ENCODE measurements at places on chromosomes 12 and 14.

DNA sequence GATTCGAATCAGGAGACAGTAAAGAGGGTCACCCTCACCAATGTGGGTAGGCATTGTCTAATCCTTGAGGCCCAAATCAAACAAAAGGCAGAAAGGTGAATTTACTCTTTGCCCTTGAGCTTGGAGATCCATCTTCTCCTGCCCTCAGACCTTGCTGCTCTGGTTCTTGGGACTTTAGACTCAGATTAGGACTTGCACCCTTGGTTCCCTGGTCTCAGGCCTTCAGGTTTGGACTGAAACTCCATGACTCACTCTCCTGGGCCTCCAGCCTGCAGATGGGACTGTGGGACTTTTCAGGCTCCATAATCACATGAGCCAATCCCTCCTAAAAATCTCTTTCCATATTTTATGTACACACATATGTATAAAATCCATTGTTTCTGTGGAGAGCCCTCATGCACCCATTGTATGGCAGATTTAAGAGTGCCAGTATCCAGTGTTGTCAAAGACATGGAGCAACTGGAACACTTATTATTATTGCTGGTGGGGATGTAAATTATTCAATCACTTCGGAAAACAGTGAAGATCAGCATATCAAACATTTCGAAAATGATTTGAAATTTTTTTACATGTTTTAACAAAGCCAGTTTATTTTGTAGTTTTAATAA lies 48.7 kb downstream of the EID3 start:
- no peak for DNase-seq

- DNase-seq: no peak
Observed at GRCh38 chr12:6507102-6507998, 13.4 kb downstream of the NCAPD2 start.

- peak; percentile 28 for DNase-seq
Observed at GRCh38 chr12:50637870-50638481, 125.9 kb upstream of the ATF1 start.

DNA sequence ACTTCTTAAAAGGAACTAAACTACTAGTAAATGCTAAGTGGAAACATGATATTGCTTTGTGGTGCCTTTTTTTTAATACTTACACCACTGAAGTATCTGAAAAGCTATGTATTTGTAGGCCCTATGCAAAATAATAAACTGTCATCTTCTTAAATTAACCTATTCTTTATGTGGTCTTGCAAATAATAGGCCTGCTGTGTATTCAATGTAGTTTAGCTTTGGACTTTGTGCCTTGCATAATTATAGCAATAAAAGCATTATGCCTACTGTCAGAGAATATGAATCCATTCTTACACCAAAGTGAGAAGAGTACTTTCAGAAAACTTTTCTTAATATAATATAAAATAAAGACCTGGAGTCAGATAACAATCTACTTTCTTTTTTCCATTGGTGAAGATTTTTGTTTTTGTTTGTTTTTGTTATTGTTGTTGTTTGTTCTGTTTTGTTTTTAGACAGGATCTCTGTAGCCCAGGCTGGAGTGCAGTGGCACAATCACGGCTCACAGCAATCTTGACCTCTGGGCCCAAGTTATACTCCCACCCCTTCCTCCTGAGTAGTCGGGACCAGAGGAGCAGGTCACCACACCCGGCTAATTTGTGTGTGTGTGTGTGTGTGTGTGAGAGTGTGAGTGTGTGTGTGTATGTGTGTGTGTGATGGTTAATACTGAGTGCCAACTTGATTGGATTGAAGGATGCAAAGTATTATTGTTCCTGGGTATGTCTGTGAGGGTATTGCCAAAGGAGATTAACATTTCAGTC lies 213.8 kb downstream of the SLC6A15 start:
- peak; percentile 22 for DNase-seq

- no peak for DNase-seq
Observed at GRCh38 chr12:104243971-104244370, 28.4 kb downstream of the TXNRD1 start.

- peak; percentile 72 for DNase-seq
Observed at GRCh38 chr14:66070542-66071319, 415.4 kb upstream of the CCDC196 start.

- no peak for DNase-seq
Observed at GRCh38 chr12:128337431-128338170, 70.6 kb downstream of the TMEM132C start.

GRCh38 chr14:96265383-96266095 lies 9.5 kb downstream of the BDKRB1 start:
- DNase-seq: peak; percentile 52

DNA sequence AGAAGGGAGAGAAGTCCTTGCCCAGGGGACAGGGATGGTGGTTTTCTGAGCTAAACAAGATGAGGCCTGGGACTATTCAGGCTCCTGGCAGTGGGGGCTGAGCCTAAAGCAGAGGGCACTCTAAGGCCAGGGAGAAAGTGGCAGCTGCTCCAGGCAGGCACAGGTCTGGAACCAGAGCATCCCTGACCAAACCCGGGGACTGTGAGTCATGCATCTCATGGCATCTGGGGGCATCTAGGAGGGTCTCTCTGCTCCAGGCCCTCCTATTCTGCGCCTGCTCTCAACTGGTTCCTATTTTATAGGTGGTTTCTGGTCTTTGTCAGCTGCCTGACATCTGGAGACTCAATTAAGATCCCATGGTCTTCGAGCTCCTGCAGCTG lies 11.6 kb downstream of the KRT7 start:
- DNase-seq: no peak

DNA sequence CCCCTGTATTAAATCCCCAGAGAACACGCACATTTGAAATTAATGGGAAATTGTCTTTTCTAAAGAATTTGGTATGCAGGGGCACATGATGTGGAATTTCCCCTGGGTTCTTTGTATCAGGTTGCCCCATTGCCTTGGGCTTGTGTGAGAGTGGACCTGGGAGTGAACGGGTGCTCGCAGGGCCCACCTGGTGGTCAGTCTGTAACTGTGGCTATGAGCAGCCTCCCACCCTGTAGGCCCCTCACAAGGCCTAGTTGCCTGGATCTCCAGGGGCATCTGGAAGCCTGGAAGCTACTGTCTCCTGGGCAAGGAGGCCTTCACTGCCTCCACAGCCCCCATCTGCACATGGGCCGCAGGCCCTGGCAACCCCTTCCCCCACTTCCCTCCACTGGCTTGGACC lies 96.7 kb downstream of the SLC25A47 start:
- no peak for DNase-seq

DNA sequence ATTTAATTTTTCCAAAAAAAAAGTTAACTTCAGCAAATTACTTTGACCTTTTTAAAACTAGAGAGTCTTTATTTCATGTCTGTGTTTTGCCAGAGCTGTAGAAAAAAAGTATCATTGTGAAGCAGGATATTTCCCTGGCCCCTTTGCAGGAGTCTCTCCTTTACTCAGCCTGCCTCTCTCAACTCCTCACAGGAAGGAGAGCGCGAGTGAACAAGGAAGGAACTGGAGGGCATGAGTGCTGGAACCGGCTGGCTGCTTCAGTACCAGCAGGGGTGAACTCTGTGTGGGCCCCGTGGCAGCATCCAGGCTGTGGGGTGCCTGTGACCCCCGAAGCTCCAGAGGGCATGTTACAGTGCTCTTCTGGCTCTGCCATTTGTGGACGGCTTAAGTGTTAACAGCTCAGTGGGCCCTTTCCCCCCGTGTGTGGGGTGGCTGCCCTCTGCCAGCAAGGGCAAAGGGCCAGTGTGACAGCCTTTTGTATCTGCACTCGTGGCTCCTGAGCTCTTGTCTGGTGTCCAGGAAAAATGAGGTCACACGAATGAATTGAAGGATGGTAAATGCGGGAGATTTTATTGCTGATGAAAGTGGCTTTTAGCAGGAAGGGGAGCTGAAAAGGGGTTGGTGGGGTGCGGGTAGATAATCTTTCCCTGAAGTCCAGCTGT lies 76.6 kb upstream of the KCNH3 start:
- no peak for DNase-seq

GRCh38 chr14:74427651-74428050 lies 1.6 kb upstream of the SYNDIG1L start:
- no peak for DNase-seq

GRCh38 chr14:102786768-102787167 lies 9.5 kb downstream of the TRAF3 start:
- no peak for DNase-seq

GRCh38 chr12:89632778-89633177 lies 75.9 kb downstream of the ATP2B1 start:
- DNase-seq: no peak

GRCh38 chr14:78282437-78282836 lies 112.3 kb downstream of the NRXN3 start:
- no peak for DNase-seq

GRCh38 chr14:47929334-47929733 lies 253.9 kb upstream of the MDGA2 start:
- no peak for DNase-seq

GRCh38 chr14:55245657-55246268 lies 25.5 kb upstream of the FBXO34 start:
- no peak for DNase-seq

DNA sequence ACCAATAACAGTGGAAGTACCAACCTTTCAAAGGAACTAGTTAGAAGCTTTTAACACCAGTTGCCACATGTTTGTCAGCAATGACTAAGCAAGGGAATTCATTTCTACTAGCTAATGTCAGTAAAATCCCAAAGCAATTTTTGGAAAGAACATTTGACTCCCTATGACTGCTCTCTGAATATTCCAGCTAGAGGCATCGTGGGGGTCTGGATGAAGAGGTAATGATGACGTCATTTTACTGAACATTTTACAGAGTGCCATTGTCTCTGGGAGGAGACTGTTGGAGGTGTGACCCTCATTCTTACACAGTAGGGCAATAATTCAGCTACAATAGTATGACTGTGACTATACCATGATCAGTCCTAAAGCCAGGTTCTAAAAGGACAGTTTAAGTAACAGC lies 204.8 kb downstream of the ITPR2 start:
- no peak for DNase-seq

GRCh38 chr12:91804533-91804932 lies 341.1 kb downstream of the BTG1 start:
- no peak for DNase-seq

DNA sequence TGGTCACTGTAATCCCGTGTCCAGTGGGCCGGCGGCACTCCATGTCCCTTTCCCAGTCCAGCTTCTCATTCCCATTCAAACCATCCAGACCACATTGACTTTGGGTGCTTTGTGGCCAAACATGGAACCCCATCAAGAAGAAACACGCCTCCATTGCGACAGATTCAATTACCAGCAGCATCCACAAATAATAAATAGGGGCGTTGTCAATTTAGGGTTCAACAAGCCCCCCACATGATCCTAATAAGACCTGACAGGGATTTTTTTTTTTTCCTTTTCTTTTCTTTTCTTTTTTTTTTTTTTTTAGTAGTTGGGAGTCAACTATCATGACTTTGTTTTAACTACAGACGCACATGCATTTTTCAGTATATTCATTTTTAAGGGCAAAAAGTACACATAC lies 149.4 kb downstream of the DICER1 start:
- DNase-seq: no peak

DNA sequence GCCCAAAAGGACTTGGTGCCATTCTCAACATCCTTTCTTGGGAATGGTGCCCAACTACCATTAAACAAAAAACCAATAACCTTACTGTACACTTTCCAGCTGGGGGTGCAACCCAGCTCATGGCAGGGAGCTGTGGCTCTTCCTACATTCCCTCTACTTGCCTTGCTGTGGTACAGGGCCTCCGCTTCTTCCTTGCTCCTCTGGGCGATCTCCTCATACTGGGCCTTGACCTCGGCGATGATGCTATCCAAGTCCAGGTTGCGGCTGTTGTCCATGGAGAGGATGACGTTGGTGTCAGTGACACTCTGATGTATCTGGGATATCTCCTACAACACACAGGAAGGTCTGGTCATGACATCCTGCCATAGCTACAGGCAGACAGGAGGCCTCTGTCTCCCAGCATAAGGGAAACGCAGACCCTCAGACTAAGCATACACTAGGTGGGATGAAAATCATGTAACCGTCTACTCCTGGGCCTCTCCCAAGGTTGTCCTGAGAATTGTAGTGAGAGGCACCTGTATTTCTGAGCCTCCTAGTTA lies 3.9 kb downstream of the KRT2 start:
- no peak for DNase-seq

GRCh38 chr12:69961246-69961645 lies 136.2 kb downstream of the MYRFL start:
- DNase-seq: no peak

- DNase-seq: no peak
Observed at GRCh38 chr14:50985124-50985858, 41.0 kb upstream of the PYGL start.

GRCh38 chr14:24066496-24067132 lies 4.7 kb upstream of the CPNE6 start:
- no peak for DNase-seq

DNA sequence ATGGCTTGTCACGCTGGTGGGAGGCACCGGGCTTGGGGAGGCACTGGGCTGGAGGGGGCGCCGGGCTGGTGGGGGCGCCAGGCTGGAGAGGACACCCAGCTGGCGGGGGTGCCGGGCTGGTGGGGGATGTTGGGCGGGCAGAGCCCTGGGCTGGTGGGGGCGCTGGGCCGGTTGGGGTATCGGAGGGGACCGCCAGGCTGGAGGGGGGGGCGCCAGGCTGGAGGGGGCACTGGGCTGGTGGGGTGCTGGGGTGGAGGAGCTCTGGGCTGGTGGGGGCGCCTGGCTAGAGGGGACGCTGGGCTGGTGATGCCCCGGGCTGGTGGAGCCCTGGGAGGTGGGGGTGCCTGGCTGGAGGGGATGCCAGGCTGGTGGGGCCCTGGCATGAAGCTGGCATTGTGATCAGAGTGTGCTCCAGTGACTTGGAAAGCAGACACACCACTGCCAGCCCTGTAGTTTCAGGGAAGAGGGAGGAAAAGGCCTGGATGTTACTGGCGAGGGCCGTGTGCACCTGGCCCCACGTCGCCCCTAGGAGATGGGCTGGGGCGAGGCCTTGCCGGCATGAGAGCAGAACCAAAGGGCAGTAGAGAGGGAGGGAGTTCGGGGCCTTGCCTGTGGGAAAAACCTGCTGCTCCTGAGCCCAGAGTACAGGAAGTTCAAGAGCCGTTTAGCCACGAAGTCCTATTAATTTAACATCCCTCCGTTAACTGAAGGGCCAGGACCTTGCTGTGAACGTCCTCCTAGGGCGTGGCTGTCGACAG lies 13.1 kb downstream of the TEDC1 start:
- DNase-seq: no peak

DNA sequence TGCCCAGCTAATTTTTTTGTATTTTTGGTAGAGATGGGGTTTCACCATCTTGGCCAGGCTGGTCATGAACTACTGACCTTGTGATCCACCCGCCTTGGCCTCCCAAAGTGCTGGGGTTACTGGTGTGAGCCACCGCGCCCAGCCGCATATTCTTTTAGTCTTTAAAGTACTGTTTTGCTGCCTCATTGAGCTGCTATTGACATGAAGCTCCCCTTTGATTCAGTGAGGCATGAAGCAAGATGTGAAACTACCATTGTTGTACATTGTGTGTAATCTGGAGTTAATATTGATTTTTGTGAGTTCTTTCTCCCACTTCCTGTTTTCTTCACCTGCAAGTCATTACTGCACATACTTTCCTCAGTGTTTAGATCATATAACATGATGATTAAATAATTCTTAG lies 80.8 kb downstream of the MNAT1 start:
- peak; percentile 4 for DNase-seq

- DNase-seq: no peak
Observed at GRCh38 chr12:115232455-115233156, 548.6 kb upstream of the TBX3 start.

- no peak for DNase-seq
Observed at GRCh38 chr12:79217306-79217705, 352.7 kb downstream of the SYT1 start.
